AG10803 (cell line): ENCODE measurements at places on chromosomes 13 and 19.

GRCh38 chr19:30719999-30720345, 347.8 kb downstream of the ZNF536 start:
- peak; percentile 20 for DNase-seq

GRCh38 chr13:50914176-50914700, 4.6 kb downstream of the RNASEH2B start:
- DNase-seq = peak; percentile 31

DNA sequence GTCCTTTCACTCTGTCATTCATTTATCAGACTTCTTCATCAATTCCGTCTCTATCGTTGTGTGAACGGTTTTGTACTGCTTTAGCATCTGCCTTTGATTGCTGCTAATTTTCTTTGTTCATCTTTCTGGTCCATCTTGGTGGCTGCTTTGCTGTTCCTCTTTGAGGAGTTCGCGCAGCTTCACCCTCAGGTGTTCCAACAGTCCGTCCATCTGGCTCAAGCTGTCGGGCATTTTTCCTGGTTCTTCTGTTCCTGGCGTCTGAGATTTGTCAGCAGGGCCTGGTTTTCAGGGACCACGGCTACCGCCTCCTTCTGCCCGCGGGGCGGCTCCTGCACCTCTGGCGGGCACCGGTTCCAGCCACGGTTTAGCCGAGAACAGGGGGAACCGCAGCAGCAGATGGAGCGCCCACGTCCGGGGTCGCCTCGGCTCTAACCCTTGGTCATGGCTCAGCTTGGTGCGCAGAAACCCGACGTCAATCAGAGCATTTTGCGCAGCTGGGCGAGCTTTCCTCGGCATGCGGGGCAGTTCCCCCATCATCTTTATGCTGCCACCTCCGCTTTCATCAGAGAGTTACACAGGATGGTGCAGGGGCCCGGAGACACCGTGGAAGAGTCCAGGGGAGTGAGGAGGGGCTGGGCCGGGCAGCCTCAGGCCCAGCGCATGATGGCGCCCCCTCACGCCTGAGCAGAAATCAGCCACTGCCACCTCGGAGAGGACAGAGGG, 89.5 kb downstream of the ZNF100 start:
- no peak for DNase-seq

- no peak for DNase-seq
These were observed 128.9 kb downstream of the B3GLCT start for GRCh38 chr13:31328549-31329235.

DNA sequence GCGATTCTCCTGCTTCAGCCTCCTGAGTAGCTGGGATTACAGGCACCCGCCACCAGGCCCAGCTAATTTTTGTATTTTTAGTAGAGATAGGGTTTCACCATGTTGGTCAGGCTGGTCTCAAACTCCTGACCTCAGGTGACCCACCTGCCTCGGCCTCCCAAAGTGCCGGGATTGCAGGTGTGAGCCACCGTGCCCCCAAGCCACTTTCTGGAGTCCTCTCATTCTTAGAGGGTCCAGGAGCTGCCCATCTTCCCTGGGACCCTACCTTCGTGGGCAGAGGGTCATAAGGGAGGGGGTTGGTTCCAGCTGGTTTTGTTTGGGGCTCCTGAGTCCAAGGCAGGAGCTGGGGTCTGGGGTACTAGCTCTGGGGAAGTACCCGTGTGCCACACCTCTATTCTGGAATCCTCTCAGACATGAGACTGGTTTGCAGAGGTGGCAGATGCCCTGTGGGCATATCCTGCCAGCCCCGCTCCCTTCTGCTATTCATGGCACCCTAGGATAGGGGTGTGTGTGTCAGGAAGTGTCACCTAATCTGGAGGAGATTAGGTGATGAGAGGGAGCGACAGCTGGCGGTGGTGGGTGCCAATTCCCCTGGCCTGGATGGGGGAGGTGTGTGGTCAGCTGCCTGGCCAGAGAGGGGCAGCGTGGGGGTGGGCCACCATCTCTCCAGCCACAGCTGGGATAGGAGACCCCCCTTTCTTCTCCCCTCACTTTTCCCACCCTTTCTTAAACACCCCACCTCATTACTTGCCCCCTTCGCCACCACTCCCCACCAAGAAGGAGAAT, 2.1 kb downstream of the PRMT1 start:
- DNase-seq = no peak

DNA sequence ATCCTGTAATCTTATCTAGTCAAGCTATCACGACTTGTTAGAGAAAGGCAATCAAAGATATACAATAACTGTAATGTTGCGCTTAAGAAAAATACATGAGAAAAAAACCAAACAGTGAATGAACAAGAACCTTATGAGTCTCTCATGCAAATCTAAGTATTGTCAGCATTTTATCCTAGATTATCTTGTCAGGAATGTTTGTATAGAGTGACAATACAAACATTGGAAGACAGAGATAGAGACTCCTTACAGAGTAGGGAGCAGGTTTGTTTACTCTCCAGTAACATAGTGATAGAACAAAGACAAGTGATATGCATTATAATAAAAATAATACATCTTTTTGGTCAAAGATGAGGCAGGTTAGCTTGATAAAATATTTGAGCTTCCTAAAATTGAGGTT, 444.8 kb downstream of the SLITRK5 start:
- no peak for DNase-seq

GRCh38 chr13:33322965-33323668, 37.6 kb upstream of the STARD13 start:
- DNase-seq = no peak

DNA sequence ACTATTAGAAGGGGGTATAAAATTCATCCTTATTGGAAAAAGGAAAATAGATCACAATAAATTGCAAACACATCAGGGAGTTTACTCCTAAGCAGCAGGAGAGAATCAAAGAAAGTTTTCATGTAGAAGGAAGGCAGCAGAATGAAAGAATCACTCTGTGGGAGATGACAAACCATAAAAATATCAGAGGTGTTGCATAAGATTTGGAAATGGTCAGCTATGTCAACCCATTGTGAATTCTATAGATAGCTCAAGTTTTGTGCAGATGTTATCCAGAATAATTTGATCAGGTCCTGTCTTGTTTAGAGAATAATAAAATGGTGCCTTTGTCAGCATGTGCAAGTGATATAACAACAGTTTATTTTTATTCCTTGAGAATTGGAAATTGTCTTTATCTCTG, 622.4 kb downstream of the DCT start:
- peak; percentile 60 for DNase-seq

DNA sequence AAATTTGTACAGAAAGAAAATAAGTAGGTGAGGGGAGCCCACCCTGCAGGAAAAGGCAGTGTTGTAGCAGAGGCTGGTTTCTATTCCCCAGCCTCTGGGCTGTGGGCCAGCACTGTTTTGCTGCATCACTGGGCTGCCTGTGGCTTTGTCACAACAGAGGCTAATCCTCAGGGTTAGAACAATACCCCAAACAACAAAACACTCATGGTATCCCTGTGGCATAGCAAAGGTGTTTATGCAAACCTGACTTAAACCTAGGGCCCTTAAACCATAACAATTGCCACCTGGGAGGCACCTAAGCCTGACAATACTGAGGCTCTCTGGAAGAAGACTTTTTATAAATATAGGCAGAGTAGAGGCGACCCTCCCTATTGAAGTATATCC, 314.7 kb downstream of the OLFM4 start:
- DNase-seq = no peak

DNA sequence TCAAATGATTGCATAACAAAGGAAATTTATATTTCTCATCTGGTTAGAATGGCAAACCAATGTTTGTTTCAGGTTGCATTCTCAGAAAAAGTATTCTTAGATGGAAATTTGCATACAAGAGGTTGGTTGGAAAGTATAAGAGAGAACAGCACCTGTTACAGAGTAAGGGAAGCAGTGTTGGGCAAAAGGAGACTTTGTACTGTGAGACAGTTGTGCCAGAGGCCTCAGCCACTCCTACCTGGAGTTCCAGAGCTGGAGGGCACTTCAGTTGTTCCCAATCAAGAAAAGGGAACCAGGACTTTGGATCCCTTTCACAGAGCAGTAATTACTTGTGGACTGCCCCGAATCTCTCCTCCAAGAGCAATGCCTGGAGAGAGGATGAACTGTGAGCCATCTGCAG, 81.8 kb downstream of the SPRY2 start:
- DNase-seq = no peak

- DNase-seq = no peak
These were observed 17.9 kb downstream of the DNM2 start for GRCh38 chr19:10735741-10736140.

- no peak for DNase-seq
These were observed 147.0 kb downstream of the FGF9 start for GRCh38 chr13:21817878-21818277.

DNA sequence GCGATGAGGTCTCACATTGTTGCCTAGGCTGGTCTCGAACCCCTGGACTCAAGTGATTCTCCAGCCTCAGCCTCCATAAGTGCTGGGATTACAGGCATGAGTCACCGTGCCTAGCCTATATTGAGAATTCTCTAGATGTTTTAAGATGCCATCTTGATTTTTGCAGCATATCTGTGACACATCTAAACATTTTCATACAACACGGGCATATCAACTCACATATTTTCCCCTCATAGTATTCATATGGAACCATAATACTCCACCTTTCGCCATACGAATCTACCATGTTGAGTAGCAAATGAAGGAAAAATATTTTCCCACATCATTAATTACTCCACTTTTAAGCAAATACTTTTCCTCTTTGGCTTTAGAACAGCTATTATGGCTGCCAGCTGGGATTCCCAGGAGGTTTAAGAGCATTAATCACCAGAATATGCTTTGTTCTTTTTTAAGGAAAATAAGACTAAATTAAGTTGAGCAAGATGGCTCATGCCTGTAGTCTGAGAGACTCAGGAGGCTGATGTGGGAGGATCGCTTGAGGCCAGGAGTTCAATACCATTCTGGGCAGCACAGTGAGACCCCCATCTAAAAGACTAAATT, 56.9 kb upstream of the GTF2F2 start:
- peak; percentile 82 for DNase-seq
